ENCODE measurements at places on chromosomes 13 and 19.
A peak's percentile ranks its signal among the peaks of the same experiment; 100 is the strongest.

DNA sequence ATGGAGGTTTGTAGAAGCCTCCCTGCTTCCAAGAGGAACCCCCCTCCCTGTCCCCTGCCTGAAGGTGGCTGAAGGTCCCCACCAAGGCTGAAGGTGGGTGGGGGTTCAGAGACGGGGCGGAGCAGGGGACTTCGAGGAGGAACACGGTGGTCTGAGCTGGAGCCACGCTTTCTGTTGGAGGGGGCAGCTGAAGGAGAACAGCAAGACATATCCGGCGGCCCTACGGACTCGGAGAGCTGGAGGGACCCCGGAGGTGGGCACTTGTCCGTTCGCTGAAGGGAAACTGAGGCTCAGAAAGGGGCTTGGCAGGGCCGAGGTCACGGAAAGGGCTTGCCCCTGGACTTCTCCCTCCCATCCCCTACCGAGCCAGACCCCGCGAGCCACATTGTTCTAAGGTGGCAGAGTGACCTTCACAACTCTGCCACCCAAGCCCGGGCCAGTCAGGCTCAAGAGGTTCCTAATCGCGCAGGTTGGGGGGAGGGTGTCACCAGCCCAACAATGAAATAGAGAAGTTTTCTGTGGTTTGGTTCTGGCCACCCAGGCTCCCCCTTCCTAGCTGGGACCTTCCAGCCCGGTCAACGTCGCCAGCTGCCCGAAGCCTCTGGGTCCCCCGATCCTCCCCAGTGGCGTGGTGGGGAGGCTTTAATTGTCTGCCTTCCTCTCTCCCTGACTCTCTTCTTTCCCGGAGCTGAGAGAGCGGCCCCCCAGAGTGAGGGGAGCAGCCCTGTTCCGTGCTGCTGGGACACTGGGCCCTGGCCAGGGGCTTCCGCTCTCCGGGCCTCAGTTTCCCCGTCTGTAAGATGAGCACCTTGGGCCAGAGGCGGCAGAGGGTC lies 15.5 kb upstream of the KCNN1 start:
- no peak for DNase-seq

DNA sequence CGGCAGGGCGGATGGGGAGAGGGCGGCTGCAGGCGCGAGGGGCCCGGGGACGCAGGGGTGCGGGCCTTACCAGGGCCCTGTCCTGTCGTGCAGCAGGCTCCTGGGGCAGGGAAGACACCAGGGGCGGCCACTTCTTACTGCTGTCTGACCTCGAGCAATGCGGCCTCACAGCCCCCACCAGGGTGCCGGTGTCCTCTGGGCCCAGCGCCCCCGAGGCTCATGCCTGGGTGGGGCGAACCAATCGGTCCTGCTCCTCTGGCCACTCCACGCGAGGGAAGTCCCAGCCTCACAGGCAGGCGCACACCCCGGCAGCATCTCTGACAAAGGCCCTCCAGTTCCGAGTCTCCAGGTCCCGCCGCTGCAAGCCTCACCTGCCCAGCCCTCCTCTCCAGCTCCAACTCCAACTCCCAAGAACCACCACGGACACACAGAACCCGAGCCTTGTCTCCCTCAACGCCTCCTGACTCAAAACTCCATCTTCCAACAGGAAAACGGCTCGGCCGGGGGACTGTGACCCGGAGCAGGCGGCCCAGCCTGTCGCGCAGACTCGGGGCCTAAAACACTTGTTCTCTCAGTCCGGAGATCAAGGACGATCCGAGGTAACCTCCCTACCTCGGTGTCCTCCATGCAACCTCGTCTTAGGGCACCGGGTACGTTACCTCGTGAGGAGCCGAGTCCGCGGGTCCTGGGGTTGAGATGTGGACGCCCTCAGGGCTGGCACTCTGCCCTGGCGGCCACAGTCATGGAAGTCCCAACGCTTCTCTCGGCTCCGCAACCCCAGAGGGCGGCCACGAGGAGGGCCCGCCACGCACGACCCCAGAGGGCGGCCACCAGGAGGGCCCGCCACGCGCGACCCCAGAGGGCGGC lies 6.5 kb downstream of the FGF22 start:
- no peak for DNase-seq

DNA sequence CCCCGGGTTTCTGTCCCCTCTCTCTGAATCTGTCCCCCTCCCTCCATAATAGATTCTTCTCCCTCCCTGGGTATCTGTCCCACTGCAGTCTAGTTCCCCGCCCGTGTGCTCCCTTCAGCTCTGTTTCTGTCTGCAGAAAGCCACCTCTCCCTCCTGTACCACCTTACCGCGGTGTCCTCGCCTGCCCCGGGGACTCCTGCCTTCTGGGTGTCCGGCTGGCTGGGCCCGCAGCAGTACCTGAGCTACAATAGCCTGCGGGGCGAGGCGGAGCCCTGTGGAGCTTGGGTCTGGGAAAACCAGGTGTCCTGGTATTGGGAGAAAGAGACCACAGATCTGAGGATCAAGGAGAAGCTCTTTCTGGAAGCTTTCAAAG lies 1.3 kb downstream of the FCGRT start:
- DNase-seq = no peak

- DNase-seq = no peak
Measured at GRCh38 chr13:39913339-39913738, 257.9 kb downstream of the COG6 start.

GRCh38 chr19:2289714-2290435 lies 7.9 kb upstream of the PEAK3 start:
- DNase-seq = peak; percentile 94

- DNase-seq = no peak
Measured at GRCh38 chr13:32086791-32087441, 55.3 kb downstream of the FRY start.

DNA sequence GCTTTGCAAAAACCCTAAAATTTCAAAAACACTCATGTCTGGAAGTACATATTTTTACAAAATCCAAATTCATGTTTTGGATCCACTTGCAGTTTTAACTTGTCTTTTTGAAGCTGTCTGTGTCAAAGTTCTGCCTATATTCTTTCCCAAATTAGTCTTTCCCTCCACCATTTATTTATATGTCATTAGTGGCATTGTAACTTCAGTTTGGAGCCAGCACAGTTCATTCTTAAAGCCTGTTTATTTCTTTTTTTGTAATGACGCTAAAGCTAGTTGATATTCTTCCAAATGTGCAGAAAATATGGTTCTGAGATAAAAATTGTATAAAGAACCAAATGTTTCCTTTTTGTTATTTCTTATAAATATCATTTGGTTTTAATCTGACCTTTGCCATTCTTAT lies 2039.3 kb downstream of the OLFM4 start:
- no peak for DNase-seq

- DNase-seq = no peak
Measured at GRCh38 chr13:34935841-34936240, 6.2 kb upstream of the NBEA start.

DNA sequence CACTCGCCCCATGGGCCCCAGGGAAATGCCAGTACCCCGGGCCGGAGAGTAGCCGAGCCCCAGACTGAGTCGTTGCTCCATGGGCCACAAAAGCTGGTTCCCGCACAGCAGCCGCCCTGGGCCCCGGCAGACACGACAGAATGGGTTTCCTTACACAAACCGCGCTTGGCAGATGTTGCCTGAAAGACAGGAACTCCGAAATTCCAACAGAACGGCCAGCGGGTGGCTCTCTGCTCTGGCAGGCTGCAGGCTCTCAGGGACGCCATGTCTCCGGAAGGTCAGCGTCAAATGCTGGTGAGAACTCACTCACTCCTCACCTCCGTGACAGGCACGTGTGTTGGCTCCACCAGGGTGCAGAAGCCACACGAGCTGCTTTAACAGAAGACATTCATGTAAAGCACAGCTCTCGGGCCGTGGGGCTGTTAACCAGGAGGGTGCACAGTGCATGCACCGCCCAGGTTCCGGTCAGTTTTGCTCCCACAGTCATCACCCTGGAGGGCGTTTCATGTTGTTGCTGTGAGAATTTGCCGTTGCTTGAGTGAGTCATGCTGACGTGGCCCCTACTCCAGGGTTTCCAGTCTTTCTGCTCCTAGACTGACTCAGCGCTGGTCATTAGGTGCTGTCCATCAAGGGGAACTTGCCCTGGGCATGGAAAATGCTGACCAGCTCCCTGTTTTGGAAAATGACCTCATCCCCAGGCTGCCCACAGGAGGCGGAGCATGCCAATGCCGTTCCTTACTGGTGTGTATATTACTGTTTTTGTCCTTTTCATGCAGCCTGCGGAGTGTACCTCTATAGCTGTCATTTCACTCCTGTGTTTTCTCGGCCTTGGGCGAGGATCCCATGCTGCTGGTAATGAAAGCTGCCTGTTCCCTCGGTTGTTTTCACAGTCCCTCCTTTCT lies 44.8 kb downstream of the ANKRD10 start:
- peak; percentile 11 for DNase-seq

DNA sequence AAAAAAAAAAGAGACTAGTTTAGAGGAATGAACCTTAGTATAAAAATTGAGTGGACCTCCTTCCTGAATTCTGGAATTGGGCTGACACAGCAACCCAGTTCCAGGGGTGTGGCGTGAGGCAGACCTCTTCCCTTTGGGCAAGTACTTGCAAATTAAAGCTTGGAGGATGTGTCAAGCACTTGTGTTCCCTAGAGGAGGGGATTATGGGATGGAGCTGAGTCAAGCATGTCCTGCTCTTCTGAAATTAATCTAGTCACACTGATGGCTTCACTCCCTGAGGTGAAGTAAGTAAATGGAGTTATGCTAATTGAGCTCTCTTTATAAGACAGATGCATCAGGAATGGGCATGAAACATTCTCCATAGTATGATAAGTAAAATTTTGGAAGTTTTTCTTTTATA lies 107.7 kb upstream of the HTR2A start:
- DNase-seq = no peak

GRCh38 chr13:39575641-39576238 lies 27.3 kb downstream of the LHFPL6 start:
- no peak for DNase-seq

DNA sequence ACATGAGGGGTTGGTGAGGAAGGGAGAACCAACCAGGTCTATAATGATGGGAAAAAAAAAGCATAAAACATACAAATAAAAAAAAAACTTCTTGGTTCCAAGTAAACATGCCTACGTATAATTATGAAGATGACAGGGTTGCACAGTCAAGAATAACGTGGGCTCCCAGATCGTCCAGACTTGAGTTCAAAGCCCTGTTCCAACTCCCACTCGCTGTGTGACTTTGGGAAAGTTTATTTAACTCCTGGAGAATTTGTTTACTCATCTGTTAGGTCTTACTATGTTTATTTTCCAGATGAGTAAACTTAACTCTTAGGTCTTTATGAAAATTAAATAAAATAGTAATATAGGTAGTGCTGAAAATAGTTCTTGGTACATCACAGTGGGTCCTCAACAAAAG lies 13.8 kb downstream of the STARD13 start:
- DNase-seq = no peak

DNA sequence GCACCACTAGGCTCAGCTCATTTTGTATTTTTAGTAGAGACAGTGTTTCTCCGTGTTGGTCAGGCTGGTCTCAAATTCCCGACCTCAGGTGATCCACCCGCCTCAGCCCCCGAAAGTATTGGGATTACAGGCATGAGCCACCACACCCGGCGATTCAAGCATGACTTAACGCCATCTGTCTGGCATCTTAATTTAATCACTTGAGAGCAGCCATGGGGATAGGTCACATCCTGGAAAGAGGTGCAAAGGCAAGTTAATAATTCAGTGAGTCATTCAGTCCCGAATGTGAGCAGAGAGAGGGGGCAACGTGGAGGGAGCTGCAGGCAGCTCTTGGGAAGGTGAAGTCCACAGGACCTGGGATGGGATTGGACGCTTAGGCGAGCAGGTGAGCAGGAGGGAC lies 31.7 kb upstream of the USP29 start:
- no peak for DNase-seq

DNA sequence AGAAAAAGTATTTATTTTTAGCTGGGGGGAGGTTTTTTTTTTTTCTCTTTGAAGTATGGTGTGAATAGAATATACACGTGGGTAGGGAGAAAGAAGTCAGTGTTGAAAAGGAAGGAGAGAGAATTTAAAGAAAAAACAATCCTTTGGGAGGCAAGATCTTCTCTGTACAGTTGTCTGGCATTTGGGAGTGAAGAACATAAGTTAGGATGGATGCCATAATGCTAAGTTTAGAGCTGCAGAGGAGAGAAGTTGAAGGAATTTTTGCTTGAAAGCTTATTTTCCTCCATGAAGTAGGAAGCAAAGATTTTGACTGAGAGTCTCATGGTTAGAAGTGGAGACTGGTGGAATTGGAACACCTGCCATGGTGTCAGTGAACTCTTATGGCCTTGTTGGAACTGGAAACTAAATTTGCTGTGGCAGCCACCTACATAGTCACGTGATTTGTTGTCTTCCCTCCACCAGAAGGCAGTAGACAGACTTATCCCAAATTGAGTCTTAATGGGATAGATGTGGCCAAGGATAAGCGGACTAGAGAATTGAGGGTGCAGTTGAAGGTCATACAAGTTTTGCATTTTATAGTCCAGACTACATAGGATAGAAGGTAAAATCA lies 22.0 kb downstream of the NDFIP2 start:
- no peak for DNase-seq

GRCh38 chr13:37106642-37107041 lies 1.2 kb upstream of the CSNK1A1L start:
- DNase-seq = no peak

DNA sequence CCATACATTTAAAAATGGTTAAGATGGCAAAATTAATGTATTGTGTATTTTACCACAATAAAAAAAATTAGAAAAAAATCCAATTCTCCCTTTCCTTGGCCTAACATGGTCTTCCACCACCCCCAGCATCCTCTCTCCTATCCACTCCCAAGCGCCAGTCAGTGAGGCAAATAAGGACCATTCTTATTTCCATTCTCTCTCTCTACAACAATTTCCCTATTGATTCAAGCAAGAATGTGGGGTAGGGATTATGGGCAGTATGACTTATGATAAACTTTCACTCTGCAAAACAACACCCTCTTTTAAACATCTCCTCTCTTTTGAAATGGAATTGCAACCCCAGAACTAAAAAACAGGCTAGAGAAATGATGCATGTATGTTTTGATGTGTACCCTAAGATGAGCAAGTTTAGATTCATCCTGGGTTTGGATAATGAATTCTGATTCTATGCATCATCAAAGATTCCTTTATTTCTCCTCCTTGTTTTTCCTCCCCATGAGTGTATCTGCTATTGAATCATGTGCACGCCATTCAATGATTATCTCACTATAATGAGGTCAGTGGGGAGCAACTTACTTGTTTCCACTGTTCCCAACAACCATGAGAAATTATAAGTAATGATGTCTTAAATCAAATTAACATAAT lies 3.5 kb downstream of the STARD13 start:
- DNase-seq = no peak
